ENCODE measurements at places on chromosomes 11 and 22. TPM values are rescaled to one million over a fixed set of nuclear protein-coding genes. Genes with fewer than 3 reads are reported as not detected.

The OR8G5 gene
- not detected for total RNA-seq

- no peak for DNase-seq
Measured at GRCh38 chr22:25403811-25404471, 160.5 kb upstream of the GRK3 start.

DNA sequence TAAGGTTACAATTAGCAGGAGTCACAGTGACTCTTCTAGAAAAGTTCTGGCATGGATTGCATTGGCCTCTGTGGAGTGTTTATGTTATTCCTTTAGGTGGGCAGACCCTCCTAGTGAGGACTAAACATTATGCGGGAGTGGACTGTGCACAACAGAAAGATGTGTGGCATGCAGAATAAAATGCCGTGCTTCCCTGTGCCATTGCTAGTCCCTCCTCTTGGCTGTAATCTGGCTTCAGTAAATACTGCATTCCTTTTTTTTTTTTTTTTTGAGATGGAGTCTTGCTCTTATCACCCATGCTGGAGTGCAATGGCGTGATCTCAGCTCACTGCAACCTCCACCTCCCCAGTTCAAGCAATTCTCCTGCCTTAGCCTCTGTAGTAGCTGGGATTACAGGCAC is 45.0 kb downstream of the SLC5A1 start:
- no peak for DNase-seq

GRCh38 chr11:30567120-30567519 is 19.0 kb downstream of the MPPED2 start:
- no peak for DNase-seq

DNA sequence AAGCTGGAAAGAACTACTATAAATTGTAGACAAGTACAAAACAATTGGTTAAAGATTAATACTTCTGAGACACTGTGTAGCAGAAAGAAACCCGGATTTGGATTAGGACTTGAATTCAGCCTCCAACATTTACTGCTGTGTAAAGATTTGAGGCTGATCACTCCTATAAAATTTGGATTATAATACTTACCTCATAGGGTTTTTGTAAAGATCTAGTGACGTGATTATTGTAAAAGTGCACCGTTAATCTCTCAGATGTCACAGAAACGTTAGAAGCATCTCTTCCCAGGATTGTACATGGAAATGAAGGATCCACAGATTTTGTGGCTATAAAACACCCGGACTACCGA is 323 bp upstream of the HIKESHI start:
- no peak for DNase-seq

DNA sequence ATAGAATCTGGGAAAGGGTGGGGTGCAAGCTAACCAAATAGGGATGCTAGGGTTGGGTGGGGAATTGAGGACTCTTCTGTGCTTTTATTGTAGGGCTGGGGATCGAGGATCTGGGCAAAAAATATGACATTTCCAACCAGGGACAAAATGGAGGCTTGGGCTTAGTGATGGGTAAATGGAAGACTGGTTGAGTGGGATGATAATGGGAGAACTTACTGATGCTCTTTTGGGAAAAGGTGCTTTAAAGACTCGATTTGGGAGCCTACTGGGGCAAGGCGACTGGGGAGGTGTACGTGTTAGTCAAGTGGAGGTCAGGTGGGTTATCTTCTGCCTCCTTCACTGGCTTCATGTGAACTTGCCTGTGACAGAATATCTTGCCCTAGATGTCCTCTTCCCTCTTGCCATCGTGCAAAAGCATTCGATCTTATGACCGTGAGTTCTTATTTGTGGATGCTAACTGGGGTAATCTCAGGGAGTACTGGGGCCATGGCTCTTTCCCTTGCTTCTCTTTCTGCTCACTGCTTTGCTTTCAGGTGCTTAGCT is 10.4 kb upstream of the RBM4 start:
- no peak for DNase-seq
